Peyer's patch (tissue), 4 donors: ENCODE measurements at places on chromosomes 4 and X. TPM values are rescaled to one million over a fixed set of nuclear protein-coding genes. Genes with fewer than 3 reads are reported as not detected.

The AWAT2 gene
- total RNA-seq = not detected

DNA sequence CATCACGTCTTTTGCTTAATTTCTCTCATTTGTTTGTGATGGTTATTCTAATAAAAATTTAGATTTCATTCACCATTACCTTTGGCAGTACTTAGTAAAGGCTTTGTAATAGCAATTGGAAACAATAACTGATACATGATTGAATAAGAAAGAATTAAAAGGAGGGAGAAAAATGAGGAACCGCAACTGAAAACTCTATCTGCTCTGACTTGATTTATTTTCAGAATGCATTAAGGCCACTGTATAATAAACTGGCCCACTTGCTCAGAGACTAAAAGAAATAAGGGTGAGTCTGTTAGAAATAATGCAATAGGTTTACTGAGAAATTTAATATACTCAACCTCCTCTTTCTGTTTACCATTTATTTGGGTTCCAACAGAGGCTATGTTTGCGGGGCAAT lies 351.5 kb downstream of the TMA16 start:
- no peak for DNase-seq

DNA sequence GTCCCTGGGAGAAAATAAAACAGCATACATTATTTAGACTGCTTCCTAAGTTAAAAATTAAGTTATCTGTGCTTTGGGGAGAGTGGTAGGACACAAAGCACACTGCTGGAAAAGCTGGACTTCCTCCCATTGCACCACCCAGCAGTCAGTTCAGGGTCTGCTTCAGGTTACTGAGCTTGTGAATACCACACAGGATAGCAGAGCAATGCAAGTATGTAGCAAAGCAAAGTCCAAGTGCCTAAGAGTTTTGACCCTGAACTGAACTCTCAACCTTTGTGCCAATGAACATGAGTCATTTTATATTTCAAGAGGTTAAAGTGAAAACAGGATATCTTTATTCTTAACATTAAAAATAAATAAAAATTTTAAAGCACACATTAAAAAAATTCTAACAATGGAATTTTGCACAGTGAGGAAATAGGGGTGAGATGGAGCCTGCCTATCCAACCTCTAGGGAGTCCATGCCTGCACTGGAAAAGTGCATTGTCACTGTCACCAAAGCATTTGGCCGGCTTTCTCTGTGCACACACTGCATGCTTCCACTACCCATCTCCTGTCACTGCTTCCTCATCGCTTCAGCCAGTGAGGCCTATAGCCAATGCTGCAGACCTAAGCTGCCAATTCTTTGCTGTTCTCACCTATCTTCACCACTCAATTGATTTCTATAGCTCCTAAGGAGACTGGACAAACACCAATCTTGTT lies 50.9 kb downstream of the ABCG2 start:
- no peak for DNase-seq

DNA sequence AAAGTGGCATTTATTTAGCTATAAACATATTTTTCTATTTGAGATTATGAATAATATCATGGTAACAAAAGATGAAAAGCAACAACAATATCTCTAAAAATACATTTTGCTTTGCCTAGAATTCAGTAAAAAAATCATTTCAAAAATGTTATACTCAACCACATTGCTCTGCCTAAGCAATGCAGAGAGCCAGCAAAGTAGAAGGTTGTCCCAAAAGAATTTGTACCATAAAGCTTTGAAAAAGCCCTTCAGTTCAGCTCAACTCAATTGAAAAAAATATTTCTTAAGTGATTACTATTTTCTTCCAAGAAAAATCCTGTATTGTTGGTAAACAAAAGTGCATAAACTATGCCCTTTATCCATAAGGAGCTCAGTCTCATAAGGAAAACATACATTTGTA lies 301.2 kb upstream of the ARSJ start:
- DNase-seq = no peak

The CSAG3 gene
- not detected for total RNA-seq

DNA sequence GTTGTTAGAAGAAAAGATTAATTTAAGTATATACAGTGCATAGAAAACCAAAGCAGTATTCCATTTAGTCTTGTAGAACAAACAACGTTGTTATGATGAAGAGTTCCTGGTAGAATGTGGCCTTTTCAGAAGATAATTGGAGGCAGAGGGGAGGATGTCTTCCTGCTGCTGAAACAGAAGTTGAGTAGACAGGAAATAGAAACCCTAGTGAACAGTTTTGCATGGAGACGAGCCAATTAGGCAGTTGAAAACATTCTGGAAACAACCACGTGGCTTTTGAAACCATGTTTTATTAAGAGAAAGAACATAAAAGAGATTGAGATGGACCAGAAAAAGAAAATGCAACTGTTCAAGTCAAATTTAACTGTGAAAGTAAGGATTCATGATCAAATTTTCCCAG lies 325.2 kb downstream of the CAMK2D start:
- DNase-seq = no peak

The SCRG1 gene
- total RNA-seq = not detected

The DTHD1 gene
- total RNA-seq = 0.47 TPM

GRCh38 chr4:183984566-183984965 lies 79.5 kb downstream of the STOX2 start:
- DNase-seq = no peak

The MAOA gene
- 772 TPM for total RNA-seq

DNA sequence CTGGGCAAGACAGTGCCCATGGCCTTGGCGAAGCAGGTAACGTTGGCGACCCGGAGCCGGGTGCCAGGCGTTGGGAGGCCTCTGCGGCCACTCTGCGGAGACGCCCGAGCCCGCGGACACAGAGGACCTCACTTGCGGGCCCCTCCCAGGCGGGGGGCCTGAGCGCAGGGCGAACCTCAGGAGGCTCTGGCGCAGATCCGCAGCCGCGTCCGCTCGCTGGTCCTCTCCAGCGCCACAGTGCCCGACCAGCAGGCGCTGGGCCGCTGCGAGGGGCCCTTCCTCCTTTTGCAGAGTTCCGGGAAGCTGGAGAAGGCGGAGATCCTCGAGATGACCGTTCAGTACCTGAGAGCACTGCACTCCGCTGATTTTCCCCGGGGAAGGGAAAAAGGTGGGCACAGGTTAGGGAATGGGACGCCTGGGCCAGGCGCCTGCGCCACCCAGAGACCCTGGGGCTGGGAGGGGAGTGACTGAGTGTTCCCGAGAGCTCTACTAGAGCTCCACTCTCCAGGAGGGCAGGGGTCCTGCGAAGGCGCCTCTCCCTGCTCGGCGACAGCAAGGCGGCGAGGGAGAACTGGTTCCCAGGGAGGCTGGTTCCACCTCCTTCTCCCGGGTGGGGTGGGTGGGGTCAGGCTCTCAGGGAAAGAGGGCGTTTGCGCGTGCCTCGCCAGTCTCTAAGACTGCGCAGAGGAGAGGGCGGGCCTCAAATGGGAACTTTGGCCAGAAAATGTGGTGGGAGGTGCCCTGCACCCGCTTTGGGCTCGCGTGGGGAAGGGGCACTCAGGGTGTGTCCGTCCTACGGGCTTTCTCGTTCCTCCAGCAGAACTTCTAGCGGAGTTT lies 1.4 kb downstream of the HELT start:
- DNase-seq = no peak

GRCh38 chrX:18789916-18790315 lies 82.5 kb downstream of the PPEF1 start:
- DNase-seq = no peak

DNA sequence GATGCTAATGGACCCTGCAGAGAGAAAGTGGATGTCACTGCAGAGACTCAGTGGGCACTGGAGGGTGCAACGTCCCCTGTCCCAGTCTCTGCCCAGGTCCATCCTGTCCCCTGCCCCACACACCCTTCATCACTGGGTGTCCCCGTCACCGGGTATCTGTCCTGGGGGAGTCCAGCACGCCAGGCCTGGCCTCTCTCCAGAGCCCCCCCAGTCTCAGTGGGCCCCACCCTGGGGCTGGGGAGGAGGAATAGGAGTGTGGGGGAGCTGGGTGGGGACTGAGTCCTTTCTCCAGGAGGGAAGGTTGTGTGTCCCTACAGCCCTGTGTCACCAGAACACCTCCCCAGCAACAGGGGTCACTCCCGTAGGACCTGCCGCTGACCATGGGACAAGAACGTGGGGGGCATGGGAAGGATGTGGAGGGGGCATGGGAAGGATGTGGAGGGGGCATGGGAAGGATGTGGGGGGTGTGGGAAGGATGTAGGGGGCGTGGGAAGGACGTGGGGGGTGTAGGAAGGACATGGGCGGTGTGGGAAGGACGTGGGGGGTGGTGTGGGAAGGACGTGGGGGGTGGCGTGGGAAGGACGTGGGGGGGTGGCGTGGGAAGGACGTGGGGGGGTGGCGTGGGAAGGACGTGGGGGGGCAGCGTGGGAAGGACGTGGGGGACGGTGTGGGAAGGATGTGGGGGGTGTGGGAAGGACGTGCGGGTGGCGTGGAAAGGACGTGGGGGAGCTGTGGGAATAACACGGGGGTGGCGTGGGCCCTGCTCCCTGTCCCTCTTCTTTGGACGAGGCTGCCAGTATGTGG lies 21.0 kb upstream of the SPON2 start:
- no peak for DNase-seq

- DNase-seq = no peak
Observed at GRCh38 chrX:46059316-46059715, 485.9 kb downstream of the ZNF674 start.

DNA sequence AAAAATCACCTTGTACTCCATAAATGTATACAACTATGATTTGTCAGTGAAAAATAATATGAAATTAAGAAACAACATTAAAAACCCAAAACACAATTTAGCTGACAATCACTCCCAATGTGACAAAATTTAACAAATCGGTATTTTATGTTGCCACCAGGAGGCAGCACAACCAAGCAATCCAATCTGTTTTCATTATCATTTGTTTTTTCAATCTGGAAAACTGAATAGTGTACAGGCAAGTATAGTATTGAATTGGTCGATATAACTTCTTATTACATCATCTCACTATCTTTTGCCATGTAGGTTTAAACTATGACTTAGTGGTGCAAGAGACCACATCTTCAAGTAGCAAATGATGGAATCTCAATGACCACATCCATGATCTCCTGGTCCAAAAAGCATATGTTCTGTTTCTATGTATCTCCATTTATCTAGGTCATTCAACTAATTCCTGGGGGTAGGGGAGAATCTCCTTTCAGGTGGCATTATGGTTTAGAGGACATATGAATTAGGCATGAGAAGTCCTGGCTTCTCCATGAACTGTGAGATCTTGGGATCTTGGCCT lies 112.9 kb upstream of the AGA start:
- DNase-seq = no peak

The SOWAHD gene
- 1.3 TPM for total RNA-seq

The TBC1D1 gene
- total RNA-seq = 67.0 TPM

The LANCL3 gene
- 3.4 TPM for total RNA-seq

The IGSF1 gene
- not detected for total RNA-seq

GRCh38 chr4:45241976-45242375 lies 515.6 kb upstream of the GNPDA2 start:
- no peak for DNase-seq

- no peak for DNase-seq
Observed at GRCh38 chr4:182354867-182355266, 111.7 kb downstream of the TENM3 start.

DNA sequence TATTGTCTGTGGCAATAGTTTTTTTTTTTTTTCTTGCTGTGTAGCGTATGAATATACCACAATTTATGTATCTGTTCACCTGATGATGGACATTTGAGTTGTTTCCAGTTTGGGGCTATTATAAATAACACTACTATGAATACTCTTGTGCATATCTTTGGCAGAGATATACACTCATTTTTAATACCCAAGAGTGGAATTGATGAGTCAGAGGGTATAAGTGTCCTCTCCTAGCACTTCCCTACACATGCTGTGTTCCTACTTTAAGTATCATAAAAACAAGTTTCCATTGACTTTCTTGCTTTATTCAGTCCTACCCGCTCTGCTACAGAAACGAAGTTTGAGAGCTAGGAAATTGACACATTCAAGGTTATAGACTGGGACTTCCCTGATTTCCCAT lies 39.8 kb downstream of the XIAP start:
- no peak for DNase-seq

GRCh38 chr4:64584981-64585557 lies 175.8 kb upstream of the TECRL start:
- DNase-seq = no peak

DNA sequence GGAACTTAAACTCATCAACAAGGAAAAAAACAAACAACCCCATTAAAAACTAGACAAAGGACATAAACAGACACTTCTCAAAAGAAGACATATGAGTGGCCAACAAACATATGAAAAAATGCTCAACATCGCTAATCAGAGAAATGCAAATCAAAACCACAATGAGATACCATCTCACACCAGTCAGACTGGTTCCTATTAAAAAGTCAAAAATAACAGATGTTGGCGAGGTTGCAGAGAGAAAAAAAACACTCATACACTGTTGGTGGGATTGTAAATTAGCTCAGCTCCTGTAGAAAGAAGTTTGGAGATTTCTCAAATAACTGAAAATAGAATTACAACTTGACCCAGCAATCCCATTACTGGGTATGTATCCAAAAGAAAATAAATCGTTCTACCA lies 28.7 kb downstream of the APLN start:
- no peak for DNase-seq

- DNase-seq = no peak
Observed at GRCh38 chr4:109820563-109820962, 5.0 kb downstream of the GAR1 start.

DNA sequence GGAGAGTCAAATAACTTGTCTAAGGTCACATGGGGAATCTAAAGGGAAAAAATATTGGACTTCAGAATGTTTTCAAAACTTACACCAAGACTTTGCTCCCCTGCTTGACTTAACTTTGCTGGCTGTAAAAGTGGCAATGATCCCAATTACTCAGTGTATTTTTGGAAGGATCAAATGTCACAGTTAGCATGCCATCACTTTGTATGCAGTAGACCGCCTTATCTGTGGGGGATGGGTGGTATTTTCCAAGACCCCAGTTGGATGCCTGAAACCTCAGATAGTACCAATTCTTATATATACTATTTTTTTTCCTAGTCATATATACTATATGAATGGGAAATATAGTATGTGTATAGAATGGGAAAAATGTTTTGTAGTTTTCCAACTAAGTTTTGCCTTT lies 53.4 kb downstream of the COL4A6 start:
- DNase-seq = no peak

The QRFPR gene
- total RNA-seq = not detected

GRCh38 chrX:109384699-109385098 lies 97.2 kb downstream of the GUCY2F start:
- DNase-seq = no peak

The SH3RF1 gene
- total RNA-seq = 42.7 TPM

DNA sequence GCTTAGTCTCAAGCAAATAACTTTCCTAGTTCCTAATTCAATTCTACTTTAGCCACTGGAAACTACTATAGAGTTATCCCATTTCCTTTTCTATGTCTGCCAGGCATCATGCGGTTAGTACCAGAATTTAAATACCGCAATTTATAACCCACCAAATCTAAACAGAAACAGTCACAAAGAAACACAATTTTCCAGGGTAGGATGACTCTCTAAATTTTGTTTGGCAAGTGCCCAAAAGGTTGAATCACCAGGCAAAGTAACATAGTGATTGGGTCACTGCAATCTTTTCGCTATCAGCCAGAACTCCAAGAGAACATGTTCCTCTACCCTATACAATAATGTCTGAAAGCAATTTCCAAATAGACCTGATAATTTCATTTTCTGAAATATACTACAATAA lies 240.2 kb upstream of the GRIA3 start:
- no peak for DNase-seq

The TMEM175 gene
- total RNA-seq = 111 TPM

The IBSP gene
- not detected for total RNA-seq

The SRPX gene
- total RNA-seq = 14.2 TPM

- DNase-seq = no peak
Observed at GRCh38 chr4:37948542-37948941, 11.7 kb upstream of the PTTG2 start.

The AVPR2 gene
- total RNA-seq = 5.0 TPM

GRCh38 chrX:120238933-120239332 lies 11.7 kb upstream of the ZBTB33 start:
- DNase-seq = no peak
